ENCODE measurements at places on chromosomes 13 and 19.

GRCh38 chr13:79724348-79725103 is 243.6 kb downstream of the NDFIP2 start:
- no peak for DNase-seq

- no peak for DNase-seq
These were observed 30.3 kb upstream of the LRCH1 start for GRCh38 chr13:46522748-46523030.

GRCh38 chr13:60043262-60043661 is 120.5 kb downstream of the DIAPH3 start:
- DNase-seq: no peak

GRCh38 chr13:24605923-24606372 is 74.3 kb upstream of the ATP12A start:
- no peak for DNase-seq

DNA sequence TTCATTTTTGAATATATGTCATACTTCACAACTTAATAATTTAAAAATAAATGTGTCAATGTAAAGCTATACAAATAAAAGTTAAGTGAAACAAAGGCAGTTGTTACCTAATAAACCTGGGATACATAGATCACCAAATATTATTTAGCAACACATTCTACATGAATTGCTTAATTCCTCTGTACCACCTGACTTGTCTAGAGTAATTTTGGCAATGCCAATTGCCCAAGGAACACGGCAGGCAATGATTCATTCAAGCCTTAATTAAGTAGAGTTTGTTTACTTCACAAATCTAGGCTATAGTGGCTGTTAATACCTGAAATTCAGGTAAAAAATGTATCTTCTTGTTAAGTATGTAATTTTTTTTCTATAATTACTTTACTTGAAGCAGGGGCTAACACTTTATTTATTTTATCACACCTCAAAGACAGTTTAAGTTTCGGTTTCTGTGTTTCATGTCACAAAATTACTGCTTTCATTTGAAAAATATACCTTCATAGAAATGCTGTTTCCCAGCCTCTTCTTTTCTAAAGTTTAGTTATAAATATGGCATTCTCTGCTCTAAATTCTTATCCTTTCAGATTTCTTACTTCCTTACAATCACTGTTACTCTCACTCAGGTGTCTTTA is 705.7 kb downstream of the SLITRK5 start:
- DNase-seq: no peak

GRCh38 chr19:48480558-48481500 is 11.7 kb downstream of the CYTH2 start:
- DNase-seq: no peak

GRCh38 chr19:9871626-9872338 is 36.7 kb downstream of the PIN1 start:
- no peak for DNase-seq

GRCh38 chr19:51108805-51109146 is 567 bp upstream of the CTU1 start:
- DNase-seq: no peak

DNA sequence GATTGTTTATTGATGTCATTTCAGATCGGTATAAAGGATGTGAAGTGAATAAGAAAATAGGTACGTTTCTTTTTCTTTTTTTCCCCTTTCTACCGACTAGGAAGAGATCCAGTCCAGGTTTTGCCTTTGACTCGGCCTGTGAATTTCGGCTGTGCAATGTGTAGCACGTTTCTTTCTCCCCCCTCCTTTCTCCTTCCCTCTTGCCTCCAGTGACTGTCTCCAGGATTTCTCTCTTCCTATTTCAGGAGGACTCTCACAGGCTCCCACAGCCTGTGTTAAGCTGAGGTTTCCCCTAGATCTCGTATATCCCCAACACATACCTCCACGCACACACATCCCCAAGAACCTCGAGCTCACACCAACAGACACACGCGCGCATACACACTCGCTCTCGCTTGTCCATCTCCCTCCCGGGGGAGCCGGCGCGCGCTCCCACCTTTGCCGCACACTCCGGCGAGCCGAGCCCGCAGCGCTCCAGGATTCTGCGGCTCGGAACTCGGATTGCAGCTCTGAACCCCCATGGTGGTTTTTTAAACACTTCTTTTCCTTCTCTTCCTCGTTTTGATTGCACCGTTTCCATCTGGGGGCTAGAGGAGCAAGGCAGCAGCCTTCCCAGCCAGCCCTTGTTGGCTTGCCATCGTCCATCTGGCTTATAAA is at the start of gene GPC6:
Gene GPC6, plus strand, starts transcription at position 185 of the 657 bp plus-strand sequence.
- peak; percentile 58 for DNase-seq
